Activated T-helper 1 cell treated with Interleukin-2 at 50 U/mL for 16 hours (primary cell): ENCODE measurements at places on chromosomes 6 and 20.

DNA sequence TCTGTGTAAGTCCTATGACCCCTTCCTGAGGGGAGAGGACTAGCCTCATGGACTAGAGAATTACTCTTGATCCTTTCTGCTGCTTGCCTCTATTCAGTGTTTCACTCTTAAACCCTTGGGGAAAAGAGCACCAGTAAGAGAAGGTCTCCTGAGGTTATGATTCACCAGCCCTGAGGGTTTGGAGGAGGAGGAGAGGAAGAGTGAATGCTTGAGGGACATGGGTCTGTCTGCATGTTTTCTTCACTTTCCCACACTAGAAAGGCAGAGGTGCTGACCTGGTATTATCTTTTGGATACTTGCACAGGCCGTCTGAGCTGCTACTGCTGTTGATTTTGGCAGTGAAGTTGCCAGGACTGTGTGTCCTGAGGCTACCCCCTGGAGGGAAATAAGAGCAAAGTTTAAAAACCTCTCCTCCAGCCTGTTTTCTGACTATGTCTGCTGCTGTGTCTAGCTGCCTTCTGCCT is 78.3 kb downstream of the CD109 start:
- no peak for DNase-seq

GRCh38 chr20:62971950-62972844 is 19.7 kb downstream of the SLC17A9 start:
- DNase-seq = peak; percentile 65

- no peak for DNase-seq
Measured at GRCh38 chr6:30355281-30355680, 10.3 kb downstream of the RPP21 start.

DNA sequence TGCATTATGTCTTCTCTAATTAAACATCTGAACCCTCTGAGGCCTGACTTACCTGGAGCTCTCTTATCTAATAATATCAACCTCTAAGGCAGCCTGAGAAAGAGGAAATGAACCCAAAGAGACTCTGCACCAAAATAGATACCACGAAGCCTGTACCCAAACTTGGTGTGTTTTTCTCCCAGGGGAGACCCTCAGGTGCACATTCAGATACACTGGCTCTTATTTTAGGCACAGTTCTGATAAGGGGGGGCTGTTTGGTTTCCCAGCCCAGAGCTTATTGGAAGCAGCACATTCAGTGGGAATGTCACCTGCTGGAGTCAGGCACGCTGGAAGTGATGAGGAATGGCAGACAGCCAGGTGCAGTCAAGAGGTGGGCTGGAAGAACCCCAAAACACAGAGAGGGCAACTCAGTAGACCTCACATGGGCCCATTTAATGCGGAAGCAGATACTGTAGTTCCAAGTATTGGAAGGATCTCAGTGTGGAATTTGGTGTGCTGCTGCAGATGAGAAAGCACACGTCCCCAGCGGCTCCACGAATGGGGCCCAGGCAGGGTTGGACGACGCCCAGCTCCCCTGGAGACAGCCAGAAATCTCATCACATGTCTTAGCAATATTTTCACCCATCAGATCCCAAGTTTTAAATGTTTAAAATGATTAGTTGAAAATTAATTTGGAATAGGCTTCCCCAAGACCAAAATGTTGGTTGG is 9.7 kb upstream of the CCR6 start:
- no peak for DNase-seq

DNA sequence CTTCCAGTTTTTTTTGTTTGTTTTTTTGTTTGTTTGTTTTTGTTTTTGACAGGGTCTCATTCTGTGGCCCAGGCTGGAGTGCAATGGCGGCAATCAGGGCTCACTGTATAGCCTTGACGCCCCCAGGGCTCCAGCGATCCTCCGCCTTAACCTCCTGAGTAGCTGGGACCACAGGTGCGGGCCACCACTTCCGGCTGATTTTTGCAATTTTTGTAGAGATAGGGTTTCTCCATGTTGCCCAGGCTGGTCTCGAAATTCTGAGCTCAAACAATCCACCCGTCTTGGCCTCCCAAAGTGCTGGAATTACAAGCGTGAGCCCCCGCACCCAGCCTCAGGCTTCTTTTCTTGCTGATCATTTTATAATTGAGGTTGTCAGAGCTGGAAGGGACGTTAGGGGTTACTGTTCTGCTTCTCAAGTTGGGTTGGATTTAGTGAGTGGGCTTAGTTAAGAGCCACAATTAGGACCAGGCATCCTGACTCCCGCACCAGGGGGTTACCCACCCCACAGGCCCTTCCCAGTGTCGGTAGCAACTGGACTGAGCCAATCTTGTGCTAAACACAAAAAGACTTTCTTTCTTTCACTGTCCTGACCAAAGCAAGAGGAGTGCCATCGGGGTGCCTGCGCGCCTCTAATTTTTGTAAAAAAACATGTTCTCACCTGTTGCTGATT is 13.1 kb upstream of the ZSCAN9 start:
- DNase-seq = no peak

DNA sequence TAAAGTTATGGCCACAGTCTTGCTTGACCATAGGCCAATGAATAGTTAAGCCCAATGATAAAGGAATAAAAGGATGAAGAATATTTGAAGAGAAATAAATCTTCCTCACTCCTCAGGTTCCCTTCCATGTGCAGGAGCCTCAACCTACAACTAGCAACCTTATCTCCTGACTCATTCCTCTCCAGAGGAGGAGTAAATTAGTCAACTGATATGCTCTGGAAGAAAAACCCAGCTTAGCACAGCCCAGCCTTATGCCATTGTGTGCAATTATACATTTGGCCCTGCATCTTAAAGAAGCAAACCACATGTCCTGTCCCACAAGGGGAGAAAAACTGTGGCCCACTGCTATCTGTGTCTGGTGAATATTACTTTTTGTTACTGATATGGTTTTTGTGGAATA is 82.1 kb downstream of the PHIP start:
- DNase-seq = no peak

DNA sequence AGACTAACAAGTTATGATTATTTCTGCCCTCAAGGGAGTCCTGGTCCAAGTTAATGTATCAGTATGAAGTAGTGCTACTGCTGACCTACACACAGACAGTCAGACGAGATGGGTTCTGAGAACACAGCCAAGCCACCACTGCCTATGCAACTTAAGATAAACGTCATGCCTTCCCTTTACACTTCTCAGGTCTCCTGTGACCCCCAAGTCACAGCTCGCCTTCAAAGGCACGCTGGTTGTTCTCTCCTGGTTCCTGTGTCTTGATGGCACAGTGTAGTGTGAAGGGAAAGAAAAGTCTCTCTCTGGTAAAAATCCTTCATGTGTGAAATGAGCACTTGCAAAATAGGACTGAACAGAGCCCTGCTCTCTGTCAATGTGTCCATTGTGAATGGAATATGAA is 377.8 kb downstream of the ADGRB3 start:
- DNase-seq = no peak

GRCh38 chr6:161008245-161008644 is 16.7 kb downstream of the MAP3K4 start:
- no peak for DNase-seq

DNA sequence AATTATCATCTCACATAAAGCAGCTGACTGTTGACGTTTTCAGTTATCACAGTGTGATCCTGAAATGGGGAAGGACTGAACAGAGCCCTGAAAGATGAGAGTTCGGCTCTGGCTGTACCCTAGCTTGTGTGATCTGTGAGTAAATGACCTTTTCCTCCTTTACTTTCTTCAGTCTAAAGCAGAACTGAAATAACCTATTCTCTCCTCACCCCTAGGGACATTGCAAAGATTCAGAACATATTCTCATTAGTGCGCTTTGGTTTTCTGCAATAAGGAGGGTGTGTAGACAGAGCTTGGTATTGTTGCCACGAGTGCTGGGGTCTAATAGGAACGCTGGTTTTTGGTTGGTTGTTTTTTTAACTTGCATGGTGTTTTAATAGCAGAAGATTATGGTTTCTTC is 16.7 kb downstream of the FARS2 start:
- DNase-seq = no peak

DNA sequence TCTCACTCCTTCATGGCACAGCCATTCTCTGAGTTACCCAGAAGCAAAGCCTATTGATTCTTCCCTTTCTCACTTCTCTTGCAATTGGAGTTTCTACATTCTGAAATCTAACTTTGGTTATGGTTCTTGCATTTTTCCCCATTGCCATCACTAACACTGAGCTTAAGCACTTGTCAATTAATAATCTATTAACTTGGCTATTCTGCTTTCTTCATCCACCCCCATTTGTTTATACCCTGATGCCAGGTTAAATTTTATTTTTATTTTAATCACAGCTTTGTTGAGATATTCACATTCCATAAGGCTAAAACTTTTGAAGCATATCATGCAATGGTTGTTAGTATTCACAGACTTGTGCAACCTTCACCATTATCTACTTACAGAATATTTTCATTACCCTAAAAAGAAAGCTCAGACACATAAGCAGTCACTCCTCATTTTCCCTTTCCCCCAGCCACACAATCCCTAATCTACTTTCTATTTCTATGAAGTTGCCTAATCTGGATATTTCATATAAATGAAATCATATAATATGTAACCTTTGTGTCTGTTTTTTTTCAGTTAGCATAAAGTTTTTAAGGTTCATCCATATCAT is 222.3 kb downstream of the UBE3D start:
- no peak for DNase-seq

GRCh38 chr20:37102571-37102970 is 6.8 kb upstream of the RBL1 start:
- DNase-seq = no peak

DNA sequence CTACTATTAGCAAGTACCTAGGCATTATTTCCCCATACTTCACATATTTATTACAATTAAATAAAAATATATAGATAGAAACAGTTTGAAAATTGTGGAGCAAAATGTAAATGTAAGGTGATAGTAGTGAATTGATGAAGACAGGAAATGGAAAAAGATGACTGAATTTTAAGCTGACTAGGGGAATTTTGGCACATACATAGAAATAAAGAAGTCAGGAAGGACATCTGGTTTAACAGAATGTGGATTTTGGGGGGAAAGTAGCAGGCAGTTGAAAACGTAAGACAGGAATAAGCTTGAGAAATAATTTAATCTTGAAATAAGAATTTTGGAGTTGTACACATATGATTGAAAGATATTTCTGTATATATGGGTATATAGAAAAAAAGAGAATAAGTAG is 701.7 kb upstream of the CITED2 start:
- DNase-seq = no peak

- DNase-seq = no peak
Measured at GRCh38 chr6:3471711-3472110, 14.9 kb upstream of the SLC22A23 start.

DNA sequence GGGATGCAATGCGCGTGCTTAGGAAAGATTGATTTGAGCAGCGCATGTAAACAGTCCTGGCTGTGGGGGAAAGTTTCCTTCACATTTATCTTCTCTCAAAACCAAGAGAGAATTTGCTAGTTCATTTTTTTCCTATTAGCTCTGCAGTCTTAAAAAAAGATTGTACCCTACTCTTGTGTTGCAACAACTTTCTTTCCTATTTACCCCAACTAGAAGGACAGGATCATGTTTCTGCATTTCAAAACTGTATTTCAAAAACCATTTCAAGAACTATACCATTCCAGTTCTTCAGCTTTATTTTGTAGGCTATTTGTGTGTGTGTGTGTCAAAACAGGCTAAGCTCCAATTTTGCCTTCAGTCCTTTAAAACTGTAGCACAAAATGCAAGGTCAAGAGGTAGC is 473.1 kb downstream of the KIF16B start:
- no peak for DNase-seq

DNA sequence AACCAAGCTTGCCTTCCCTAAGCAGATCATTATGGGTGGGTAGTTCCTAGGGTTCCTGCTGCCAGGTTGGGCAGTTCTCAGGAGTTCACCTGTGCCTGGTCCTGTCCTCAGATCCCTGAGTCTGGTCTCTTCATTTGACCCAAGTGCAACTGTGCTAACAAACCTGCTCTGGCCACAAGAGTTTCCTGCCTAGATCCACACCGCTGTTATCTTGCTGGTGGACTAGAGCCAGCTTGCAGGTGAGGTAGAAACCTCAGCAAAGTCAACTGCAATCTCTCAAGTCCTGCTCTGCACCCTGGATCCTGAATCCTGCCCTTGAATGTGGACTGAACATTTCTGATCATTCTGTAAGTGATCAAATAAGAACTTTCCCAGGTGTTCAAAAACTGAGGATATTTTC is 191.8 kb upstream of the LRFN2 start:
- DNase-seq = no peak

DNA sequence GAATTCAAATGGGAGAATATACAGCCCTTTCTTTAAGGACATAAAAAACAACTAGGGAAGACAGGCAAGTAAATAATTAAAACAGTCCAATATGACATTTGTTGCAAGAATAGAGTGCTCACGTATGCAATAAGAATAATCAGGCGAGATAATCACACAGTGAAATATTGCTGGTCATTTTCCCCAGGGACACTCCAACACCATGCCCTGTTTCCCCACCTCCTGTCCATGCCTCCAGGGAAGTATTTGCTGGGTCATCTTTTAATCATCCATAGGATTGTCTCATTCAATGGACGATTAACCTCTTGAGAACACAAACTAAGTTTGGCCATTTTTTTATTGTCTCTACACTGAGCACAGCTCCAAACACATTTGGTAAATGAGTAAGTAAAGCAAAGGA is 472.9 kb downstream of the C6orf118 start:
- DNase-seq = no peak

GRCh38 chr20:41408986-41409385 is 42.4 kb upstream of the EMILIN3 start:
- no peak for DNase-seq

GRCh38 chr6:138572885-138573284 is 73.6 kb upstream of the NHSL1 start:
- no peak for DNase-seq

GRCh38 chr20:41643504-41643938 is 25.3 kb upstream of the CHD6 start:
- DNase-seq = no peak

GRCh38 chr20:24791953-24792352 is 157.1 kb upstream of the CST7 start:
- no peak for DNase-seq

GRCh38 chr6:38789256-38789655 is 74.1 kb downstream of the DNAH8 start:
- DNase-seq = no peak

DNA sequence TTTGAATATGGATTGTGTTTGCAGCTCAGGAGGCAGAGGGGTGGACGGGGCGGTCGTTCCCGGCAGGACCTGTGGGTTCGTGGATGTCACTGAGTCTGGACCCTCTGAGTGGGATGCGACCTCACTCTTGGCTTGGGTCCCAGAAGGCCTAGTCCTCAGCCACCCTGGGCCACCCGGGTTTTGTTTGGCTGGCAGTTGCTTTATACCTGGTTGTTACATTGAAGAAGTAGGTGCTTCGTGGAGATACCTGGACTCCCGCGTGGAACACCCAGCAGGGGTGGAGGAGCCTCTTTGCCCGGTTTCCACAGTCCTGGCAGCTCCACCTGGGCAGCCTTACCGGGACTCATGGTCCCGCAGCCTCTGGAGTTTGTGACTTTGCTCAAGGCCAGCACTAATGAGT is 405.1 kb downstream of the TAF4 start:
- no peak for DNase-seq

- no peak for DNase-seq
Measured at GRCh38 chr6:49155316-49155715, 307.7 kb downstream of the MMUT start.

GRCh38 chr20:63196768-63197470 is 19.0 kb downstream of the YTHDF1 start:
- DNase-seq = no peak
